ENCODE measurements at places on chromosomes 5 and 9.

DNA sequence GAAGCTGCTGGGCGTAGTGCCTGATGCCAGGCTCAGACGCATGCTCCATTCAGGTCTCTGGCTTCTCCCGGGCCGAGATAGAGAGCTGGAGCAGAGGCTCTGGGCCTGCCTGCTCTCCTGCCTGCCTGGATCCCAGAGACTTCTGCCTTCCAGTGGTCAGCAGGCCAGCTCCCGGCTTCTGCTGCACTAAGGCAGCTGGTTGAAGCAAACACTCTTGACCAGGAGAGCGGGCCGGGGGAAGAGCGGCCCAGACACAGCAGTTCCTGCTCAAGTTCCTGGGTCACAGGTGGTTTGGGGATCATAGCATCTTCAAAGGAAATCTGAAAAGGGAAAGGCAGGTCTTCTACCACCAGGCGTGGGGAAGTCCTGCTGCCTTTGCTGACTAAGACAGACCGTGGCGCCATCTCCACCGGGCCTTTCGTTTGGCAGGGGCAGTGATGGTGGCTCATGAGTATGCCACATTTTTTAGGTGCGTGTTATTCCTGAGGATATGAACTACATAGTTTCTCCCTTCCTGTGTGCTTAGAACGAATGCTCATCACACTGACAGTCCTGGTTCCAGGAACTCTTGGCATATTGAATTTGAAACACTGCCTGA lies 31.1 kb downstream of the AK8 start:
- DNase-seq: no peak

GRCh38 chr9:22373636-22374035 lies 73.0 kb upstream of the DMRTA1 start:
- no peak for DNase-seq

DNA sequence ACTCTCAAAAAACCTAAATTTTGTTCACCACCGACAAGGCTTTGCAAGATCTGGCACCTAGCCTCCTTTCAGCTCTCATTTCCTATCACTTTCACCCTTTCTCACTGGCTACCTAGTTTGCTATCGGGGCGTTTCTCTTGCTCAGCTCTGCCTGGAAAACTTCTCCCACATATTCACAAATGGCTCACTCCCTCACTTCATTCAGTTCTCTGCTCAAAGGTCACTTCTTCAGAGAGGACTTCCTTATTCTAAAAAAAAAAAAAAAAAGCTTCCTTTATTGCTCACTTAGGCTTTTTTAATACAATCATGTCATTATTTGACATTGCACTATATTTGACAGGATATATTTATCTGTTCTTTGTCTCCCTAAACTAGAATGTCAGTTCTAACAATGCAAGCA lies 2.1 kb upstream of the SLC25A46 start:
- no peak for DNase-seq

GRCh38 chr5:166370928-166371690 lies 1920.3 kb upstream of the WWC1 start:
- DNase-seq: no peak

DNA sequence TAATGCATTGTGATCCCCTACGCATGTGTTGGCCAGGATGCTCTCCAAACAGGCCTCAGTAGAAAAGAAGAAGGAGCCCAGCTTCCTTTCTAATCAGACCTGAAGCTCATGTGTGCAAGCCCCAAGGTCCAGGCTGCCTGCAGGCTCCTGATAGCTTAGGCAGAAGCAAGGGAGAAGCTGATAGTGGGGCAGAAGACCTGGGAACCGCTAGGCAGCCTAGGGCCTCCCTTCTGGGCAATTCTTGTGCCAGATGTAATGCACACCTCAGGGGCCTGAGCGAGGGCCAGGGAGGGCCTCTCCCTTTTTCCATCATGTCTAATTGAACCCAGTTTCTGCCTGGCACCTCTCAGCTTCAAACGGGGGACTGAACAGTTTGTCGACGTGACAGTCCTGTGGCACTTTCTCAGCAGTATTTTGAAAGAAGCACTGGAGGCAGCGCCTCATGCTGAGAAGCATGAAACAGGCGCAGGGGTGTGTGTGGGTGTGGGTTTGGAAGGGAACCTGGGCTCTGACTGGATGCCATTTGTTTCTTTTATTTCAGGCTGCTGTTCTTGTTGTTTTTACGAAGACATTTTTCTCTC lies 212.8 kb downstream of the PIK3R1 start:
- DNase-seq: no peak

DNA sequence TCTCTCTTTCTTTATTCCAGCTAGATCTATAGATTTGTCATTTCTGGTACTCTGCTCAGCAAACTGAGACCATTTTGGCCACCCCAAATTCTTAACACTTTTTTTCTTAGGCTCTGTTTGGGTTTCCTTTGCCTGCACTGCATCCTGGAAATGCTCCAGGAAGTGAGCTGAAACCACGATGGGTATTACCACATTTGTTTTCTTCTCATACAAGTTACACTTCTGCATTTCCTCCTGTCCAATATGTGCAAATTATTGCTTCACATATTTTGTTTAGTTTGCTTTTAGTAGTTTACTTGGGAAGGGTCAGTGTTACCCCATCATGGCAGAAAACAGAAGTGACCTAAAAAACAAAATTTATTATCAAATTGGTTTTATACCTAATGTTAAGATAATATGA lies 498.6 kb upstream of the GRIN3A start:
- DNase-seq: no peak

DNA sequence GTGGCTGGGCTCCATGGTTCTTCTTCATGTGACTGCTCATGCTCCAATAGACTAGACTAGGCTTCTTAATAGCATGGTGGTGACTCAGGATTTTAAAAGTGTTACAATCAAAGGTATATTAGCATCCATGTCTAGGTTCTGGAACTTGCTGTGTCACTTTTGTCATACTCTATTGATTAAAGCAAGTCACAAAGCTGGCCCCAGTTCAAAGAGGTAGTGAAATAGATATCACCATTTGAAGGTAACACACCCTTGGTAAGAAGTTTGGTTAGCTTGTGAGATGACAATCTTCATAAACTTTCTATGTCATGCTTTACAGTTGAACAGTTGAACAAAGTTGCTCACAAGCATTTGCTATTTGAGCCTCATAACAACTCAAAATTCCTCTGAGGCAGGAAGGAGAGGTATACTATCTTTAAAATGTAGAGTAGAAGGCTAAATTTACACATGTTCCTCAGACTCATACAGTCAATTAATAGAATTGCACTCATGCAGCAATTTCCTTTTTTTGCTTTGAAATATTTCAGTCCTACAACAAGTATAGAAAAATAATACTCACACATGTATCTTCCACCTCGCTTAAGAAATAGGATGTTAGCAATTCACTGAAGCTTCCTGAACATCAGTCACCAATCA lies 56.8 kb upstream of the TMEM252 start:
- DNase-seq: no peak

DNA sequence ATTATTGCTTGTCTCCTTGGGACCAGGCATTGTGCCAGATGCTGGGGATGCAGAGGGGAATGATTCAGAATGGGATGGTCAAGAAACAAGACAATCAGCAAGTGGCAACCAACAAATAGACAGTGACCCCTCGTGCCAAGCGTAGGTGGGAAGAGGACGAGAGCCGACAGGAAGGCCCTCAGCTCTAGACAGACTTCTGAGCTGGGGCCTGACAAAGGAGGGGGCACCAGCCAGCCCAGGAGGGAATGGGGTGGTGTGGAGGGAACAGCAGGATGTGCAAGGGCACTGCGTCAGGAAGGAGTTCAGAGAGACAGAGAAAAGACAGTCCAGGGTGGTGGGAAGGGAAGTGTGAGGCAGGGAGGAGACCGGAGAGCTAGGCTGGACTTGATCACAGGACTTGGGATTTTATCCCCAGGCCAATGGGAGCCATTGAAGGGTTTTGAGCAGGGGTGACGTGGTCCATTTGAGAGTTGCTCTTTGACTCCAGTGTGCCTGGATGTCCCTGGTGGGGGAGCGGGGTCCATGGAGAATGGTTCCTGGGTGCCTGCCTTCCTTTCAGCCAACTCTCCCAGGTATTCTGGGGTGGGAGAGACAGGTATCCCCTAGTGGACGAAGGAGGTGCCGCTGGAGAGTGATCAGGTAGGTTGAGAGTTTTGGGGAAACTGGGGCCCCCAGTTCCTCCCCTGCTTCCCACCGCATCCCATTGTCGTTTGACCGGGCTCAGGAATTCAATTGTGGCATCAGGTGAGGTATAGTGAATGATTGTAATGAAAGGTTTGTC lies 79.3 kb upstream of the ZNF618 start:
- no peak for DNase-seq

- DNase-seq: peak; percentile 71
Measured at GRCh38 chr5:144142139-144142823, 28.2 kb downstream of the YIPF5 start.
